B cell (primary cell): ENCODE measurements at places on chromosomes 12 and 14. TPM values are rescaled to one million over a fixed set of nuclear protein-coding genes. Genes with fewer than 3 reads are reported as not detected.

GRCh38 chr12:51729331-51729730, 119.2 kb downstream of the FIGNL2 start:
- DNase-seq, result no peak

DNA sequence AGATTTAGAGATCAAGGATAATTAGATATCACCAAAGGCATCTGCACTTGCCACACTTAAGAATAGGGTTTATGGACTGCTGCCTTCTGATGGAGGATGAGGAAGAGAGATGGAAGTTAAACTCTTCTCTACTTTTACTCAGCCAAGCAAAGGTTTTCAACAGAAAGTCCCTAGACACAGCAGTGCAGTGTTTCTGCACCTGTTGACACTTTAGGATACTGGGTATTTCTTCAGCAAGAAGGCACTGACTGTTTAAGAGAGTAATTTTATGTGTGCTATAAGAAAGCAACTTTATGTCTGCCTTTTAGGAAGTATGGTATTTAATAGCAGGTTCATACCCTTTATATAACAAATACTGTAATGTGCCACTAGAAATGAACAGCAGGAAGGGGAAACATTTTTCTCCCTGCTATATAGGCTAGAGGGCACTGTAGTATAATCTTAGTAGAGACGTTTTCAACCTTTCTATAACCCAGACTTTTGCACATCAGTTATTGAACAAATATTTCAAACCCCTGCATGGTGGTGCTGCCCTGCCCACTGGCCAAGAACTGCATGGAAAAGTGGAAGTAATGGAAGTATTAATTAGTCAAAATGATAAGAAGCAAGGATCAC, 225.0 kb upstream of the GRIP1 start:
- DNase-seq, result no peak

DNA sequence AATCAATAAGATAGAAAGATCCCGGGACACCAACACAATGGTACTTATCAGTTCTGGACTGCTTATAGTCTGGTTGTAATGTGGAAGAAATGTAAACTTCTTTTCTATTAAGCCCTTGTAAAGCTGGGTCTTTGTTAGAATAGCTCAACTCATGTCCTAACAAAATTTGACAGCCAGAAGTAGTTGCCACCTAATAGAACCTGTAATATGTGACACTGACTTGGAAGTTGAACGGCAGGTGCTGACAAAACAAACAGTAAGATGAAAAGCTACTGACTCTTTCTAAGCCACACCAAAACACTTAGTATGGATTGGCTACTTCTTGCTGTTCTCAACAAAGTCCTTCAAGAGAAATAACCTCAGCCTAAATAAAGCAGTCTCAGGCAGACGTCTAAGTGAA, 56.6 kb downstream of the KIF21A start:
- DNase-seq, result no peak

DNA sequence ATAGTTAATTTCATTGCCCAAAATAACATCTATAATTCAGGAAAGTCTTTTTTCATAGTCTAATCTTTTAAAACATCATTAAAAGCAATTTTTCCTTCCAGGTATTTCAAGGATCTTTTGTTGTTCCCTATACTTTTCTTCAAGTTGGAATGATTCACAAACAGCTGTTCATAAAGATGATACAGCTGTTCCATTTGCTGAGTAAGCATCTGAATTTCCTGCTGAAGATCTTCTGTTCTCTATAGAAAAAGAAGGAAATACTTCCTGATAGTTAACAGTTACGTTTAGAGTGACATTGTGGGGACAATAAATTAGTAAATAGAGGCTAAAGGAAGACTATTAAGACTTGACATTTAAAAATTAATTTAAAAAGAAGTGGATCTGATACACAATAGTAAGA, 30.3 kb upstream of the ESR2 start:
- DNase-seq, result no peak

DNA sequence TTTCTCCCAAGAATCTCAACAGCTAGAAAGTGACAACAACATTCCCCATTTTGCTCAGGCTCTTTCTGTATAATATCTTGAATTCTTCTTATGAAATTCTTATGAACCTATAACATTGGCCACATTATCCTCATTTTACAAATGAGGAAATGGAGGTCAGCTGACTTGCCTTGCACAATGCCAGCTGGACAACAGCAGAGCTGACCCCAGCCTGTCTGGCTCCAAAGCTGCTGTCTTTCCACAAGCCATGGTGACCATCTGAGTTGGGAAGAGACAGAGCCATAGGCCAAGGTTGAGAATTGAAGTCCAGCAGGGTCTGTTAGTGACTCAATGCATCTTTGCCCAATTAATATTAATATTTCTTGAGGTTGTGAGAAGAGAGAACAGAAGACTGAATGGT, 87.3 kb downstream of the KSR2 start:
- DNase-seq, result no peak

- DNase-seq, result peak; percentile 78
These were observed 61.9 kb upstream of the MAX start for GRCh38 chr14:65164068-65164824.

DNA sequence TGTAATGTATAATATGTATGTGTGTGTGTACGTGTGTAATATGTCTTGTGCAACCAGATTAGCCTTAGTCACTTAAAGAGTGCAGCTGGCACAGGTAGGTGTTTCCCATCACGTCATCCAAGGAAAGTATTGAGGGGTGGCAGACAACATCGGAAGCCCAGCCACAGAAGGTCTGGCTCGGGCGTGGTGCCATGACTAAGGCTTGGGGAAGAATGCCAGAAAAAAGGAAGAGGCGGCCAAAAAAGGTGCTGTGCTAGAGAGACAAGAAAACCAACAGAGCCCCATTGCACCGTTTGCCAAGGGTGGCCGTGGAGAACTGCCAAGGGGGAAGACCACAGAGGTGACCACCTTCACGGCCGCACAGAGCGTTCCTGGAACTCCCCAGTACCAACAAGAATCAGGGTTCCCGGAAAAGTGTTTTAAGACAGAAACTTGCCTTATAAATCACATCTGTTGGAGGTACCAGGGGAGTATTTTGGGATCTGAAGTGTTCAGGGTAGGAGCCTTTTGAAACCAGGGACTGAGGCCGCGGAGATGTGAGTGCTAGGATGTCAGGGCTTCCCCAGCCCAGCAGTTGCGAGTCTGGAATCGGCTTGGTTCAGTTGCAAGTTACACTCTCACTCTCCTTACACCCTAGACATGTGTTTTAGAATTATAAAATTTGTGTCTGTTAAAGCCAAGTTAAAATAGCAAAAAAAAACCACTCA, 131.2 kb upstream of the DYRK2 start:
- no peak for DNase-seq

GRCh38 chr12:121932914-121933521, 14.6 kb downstream of the CFAP251 start:
- no peak for DNase-seq

GRCh38 chr12:94198872-94199271, 50.5 kb downstream of the PLXNC1 start:
- no peak for DNase-seq

GRCh38 chr12:90333939-90334338, 621.0 kb downstream of the CCER1 start:
- no peak for DNase-seq

- DNase-seq, result no peak
These were observed 9.6 kb downstream of the CLEC1A start for GRCh38 chr12:10088955-10089900.

DNA sequence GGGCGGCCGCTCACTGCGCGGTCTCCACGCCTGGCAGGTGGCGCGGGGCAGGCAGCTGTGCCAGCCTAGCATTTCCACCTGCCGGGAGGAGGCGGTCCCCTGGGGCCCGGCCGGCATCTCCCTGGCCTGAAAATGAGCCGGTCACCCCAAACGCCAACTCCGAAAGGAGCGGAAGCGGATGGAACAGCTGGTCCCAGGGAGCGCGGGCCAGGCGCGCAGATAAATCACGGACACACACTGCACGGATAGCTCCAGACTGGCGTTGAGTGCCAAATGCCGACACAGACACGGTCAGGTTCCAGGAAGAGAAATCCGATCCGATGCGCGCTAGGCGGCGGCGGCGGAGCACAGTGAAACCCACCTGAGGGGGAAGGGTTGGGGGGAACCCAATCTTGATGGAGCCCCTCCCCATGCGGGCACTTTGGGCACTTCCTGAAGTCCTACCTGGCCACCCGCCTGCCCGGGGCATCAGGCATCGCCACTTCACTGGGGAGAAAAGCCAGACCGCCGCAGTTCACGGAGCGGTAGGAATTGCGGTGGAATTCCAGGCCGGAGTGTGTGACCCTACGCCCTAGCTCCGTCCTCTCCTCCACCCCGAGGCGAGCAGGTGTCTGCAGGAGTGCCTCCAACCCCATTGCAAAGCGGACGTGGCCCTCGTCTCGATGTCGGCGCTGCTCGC, 624 bp upstream of the PLEKHD1 start:
- peak; percentile 12 for DNase-seq

- DNase-seq, result no peak
These were observed 886.8 kb upstream of the NOVA1 start for GRCh38 chr14:27484633-27485032.

DNA sequence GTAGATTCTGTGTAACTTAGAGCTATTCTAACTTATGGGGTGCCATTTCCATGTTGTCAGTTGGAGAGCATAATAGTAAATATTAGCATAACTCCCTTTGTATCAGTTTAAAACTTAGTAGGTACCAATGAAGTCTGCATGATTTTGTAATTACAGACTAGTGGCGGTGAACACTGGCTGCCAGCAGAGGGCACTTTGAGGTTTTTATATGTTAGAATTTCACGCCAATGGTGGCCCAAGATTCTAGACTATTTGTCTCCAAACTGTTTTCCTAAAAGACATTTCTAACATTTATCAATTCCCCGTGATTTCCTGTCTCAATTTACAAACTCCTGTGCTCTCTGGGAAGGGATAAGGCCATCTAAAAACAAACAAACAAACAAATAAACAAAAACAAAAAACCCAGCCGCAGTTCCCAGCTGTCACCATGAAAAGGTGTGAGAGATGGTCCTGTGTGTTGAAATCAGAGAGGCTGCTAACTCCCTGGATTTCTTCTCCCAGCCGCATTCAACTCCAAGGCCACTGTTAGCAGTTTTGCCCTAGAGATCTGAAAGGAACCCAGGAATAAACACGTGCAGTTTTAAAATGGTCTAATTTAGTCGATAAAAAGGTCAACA, 57.6 kb downstream of the BRMS1L start:
- DNase-seq, result no peak

- no peak for DNase-seq
These were observed 103.7 kb downstream of the SMOC1 start for GRCh38 chr14:69982886-69983285.

GRCh38 chr12:113302886-113303640, 31.8 kb downstream of the SLC8B1 start:
- DNase-seq, result peak; percentile 78

DNA sequence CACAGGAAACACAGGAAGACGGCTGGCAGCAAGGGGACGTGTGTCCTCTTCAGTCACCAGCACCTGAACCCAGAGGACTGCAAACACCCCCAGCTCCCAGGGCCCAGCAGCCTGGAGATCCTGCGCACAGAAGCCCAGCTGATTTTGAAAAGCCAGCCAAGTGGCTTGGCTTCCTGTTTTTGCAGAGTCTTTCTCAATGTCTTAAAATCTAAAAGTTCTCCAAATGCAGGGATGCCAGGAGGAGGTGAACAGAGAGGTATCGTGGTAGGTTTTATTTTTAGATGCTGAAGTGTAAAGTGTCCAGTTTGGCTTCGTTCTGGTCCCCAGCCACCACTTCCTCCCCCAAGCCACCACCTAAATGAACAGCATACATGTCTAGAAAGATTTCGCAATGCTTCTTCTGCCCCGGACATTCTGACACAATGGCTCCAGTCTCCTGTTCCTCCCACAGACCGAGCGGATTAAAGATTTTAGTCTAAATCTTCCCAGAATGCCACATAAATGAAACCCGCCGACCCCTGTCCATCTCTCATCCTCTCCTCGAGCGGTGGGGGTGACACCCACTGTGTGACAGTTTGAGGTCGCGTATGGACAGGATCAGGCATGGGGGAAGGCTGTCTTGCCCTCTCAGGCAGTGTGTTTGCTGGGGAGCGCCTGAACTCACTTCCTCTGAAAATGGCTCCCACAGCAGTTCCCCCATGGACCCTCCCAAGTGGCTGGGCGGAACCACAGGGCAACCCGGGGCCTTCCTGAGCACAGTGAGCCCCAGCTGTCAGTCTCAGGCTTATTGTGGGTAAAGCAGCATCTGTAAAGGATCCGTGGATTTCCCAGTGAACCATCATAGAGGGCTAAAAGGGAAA, 41.6 kb downstream of the ITPK1 start:
- peak; percentile 33 for DNase-seq

- no peak for DNase-seq
These were observed 161.7 kb downstream of the CAND1 start for GRCh38 chr12:67430708-67431335.

GRCh38 chr12:39780913-39781446, 161.4 kb upstream of the ABCD2 start:
- no peak for DNase-seq

- no peak for DNase-seq
These were observed 397.1 kb upstream of the DCN start for GRCh38 chr12:91579516-91580263.

DNA sequence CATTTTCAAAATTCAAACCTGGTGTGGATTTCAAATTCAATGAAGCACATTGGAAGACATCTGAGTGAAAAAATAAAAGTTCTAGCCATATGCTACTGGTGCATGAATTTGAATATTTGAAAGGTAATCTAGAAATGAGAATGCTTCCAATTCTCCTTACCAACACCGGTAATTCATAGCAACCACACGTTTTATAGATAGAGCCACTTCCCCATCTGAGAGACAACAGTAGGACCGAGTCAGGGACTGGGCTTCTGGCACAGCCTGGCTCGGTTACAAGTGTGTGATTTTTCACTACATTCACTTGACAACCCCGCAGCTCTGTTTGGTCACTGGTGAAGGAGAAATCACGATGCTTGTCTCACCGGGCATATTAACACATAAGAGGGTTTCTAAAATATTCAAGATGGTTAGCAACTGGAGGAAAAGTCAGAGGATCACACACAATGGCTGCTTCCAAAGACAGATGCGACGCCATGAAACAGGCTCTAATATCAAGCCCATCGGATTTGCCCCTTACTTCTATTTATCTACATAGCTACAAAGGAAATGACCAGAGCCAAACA, 86.5 kb upstream of the FOXN3 start:
- DNase-seq, result peak; percentile 20

GRCh38 chr12:56103823-56104108, 593 bp upstream of the PA2G4 start:
- DNase-seq, result no peak

- no peak for DNase-seq
These were observed 22.0 kb upstream of the SNRPF start for GRCh38 chr12:95836630-95837239.

AMN1 gene
- 30.4 and 32.6 TPM in 2 replicates for total RNA-seq

LRRC10 gene
- not detected in 2 replicates for total RNA-seq

PRMT5 gene
- total RNA-seq, result 38.8 and 48.6 TPM in 2 replicates

KRT6A gene
- not detected in 2 replicates for total RNA-seq

KLRC1 gene
- not detected in 2 replicates for total RNA-seq

TMTC2 gene
- total RNA-seq, result 2.6 and 3.2 TPM in 2 replicates

KCNH5 gene
- total RNA-seq, result not detected in 2 replicates

BHLHE41 gene
- total RNA-seq, result 53.7 and 57.2 TPM in 2 replicates

MSRB3 gene
- total RNA-seq, result not detected in 2 replicates

TSPAN8 gene
- total RNA-seq, result not detected in 2 replicates

GPRC5D gene
- total RNA-seq, result 0.47 and 0.92 TPM in 2 replicates

ATXN7L3B gene
- total RNA-seq, result 35.3 and 38.6 TPM in 2 replicates

ACACB gene
- 27.5 and 35.3 TPM in 2 replicates for total RNA-seq

ADCK1 gene
- total RNA-seq, result 10.6 and 13.1 TPM in 2 replicates

MYO1H gene
- not detected in 2 replicates for total RNA-seq

CD27 gene
- 116 TPM in 2 replicates for total RNA-seq
